CD4-positive, alpha-beta T cell treated with Interleukin-21 for 1 hour (primary cell): ENCODE measurements at places on chromosomes 2 and 18.

DNA sequence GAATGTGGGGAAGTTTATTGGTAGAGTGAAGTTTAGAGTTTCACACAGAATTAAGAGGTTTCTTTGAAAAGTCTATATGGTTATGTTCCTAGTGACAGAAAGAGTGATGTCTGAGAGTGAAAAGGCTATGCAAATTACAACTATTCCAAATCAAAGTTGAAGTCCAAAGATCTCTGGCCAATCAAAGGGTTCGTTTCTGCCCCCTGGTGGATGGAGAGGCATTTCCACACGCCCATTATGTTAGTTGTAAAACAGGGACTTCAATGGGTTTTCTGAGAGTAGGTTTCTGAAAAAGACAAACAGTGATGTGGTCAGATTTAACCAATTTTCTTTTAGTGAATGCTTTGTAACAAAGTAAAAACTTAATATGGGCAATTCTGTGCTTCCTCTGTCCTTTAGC is 441.5 kb upstream of the POU3F3 start:
- DNase-seq: no peak

DNA sequence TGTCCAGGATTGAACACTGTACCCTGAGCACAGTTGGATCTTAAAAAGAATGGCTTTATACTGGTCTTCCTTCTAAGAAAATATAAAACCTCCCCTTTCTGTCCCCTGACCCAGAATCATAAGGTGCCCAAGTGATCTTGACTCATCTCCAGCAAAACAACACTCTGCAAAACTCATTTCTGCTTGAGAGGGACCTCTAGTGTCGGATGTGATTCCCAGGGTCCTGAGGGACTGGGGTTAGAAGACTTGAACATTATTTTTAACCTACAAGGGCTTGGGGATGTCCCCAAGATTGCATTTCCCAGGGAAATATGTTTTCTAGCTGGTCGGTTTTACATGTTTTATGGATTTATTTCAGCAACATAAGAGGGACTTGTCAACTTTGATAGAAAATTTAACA is 1318.5 kb upstream of the CELF4 start:
- DNase-seq: no peak

GRCh38 chr2:195818526-195818925 is 161.5 kb downstream of the SLC39A10 start:
- DNase-seq: no peak

GRCh38 chr18:39795350-39795749 is 2159.7 kb upstream of the PIK3C3 start:
- DNase-seq: no peak

DNA sequence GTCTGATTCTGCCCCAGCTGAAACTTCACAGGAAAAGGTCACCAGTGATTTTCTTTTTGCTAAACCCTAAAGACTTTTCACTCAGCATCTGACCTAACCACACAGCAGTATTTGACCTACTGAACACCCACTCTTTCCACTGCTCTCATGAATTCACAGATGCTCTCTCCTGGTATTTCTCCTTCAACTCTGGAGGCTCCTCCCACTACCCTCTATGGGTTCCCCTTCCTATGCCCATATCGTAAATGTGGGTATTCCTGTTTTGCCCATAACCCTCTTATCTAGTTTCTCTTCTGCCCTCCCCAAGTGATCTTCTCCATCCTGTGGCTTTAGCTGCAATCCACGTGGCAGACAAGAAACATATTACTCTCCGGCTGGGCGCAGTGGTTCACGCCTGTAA is 7.6 kb downstream of the PLEKHM3 start:
- DNase-seq: no peak

DNA sequence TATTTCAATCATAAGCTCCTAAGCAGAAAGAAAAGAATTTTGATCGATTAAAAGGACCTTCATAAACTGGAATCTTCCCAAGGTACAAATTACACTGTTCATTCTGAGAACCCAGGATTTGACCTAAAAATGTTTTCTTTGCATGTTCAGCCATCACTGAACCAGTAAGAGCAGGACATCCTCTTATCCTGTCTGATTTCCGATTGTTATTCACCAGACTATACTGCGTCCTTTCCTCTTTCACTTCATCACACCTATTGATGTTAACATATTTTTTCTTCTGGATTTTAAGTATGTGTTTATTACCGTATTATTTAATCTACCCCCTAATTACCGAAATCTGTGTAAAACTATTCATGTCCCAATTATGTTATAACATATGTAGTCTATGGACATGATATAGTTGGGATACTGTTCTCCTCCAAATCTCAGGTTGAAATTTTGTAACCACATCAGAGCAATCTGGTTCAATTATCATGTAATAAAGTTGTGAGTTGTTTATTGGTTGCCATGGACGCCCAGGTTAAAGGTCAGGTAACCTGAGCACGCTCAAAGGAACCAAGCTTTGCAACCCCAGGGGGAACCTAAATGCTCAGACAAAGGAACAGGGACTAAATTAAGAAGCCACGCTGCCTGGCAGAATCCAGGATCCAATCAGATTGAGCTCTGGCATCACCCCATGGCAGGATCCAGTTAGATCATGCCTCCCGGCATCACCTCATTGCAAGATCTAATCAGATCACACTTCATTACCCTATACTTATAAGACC is 11.6 kb upstream of the TBC1D8 start:
- no peak for DNase-seq

GRCh38 chr2:68974946-68975665 is 670 bp downstream of the GKN1 start:
- DNase-seq: no peak

- no peak for DNase-seq
Measured at GRCh38 chr18:79118797-79119196, 49.6 kb downstream of the ATP9B start.

DNA sequence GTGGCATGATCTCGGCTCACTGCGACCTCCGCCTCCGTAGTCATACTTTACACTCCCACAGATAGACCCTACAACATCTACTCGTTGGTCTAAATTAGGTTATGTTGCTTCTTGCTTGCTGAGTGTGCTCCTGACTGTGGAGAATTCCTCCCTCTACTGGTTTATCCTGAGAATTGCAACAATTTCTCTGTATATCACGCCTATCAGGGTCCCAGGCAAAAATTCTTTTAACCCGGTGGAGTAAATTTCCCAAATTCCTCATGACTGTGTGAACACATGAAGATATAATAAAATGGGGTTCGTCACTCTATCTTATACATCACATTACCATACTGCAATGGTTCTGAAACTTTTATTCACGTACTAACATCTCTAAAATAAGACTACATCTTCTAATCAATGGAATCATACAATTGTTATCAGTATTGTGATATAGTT is 156.7 kb downstream of the EVA1A start:
- DNase-seq: peak; percentile 45

- no peak for DNase-seq
Measured at GRCh38 chr2:204127238-204127637, 190.7 kb downstream of the ICOS start.

- DNase-seq: no peak
Measured at GRCh38 chr2:43368483-43369385, 142.3 kb upstream of the ZFP36L2 start.

- no peak for DNase-seq
Measured at GRCh38 chr2:175633227-175633626, 368.8 kb downstream of the LNPK start.
